ENCODE measurements at places on chromosomes 11 and 22.

- DNase-seq, result no peak
These were observed 41.9 kb upstream of the WNT11 start for GRCh38 chr11:76248210-76248609.

- DNase-seq, result no peak
These were observed 312.3 kb downstream of the CTTN start for GRCh38 chr11:70710601-70711000.

- DNase-seq, result no peak
These were observed 50.7 kb downstream of the SHISAL1 start for GRCh38 chr22:44261861-44262595.

DNA sequence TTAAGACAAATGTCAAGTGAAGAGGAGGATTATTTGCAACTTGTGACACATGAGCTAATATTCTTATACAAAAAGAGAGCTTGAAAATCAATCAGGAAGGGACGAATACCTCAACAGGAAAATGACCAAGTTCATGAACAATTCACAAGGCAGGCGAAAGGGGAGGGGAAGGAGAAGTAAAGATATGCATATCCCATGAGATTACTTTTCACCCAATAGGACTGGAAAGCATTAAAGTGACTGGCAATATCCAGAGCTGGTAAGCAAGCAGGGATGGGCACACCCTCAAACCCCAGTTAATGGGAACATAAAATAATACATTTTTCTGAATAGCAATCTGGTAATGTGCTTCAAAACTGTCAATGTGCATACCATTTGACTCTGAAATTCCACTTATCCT, 129.5 kb downstream of the SLC1A2 start:
- DNase-seq, result no peak

GRCh38 chr11:62652161-62653006, 718 bp downstream of the INTS5 start:
- DNase-seq, result no peak

DNA sequence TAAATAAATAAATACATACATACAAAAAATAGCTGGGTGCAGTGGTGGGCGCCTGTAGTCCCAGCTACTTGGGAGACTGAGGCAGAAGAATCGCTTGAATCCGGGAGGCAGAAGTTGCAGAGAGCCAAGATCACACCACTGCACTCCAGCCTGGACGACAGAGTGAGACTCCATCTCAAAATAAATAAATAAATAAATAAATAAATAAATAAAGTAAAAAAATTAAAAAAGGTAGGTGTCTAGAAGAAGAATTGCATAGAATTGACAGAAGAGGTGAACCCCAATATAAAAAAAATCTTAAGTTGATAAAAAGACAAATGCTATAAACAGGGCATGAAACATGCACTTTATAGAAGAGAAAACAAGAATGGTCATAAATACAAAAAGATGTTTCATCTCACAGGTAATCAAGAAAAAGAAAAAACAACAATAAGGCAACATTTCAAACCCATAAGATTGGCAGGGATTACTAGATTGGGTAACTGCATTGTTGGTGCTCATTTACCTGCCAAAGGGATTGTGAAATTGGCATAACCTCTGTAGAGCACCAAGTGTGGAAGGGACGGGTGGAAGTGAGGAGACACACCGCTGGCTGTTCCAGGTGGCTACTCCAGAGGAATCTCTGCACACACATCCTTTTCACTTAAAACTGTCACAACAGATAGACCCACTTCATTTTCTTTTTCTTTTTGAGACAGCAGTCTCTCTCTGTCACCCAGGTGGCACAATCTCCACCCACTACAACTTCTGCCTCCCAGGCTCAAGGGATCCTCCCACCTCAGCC, 44.7 kb downstream of the NF2 start:
- DNase-seq, result no peak

DNA sequence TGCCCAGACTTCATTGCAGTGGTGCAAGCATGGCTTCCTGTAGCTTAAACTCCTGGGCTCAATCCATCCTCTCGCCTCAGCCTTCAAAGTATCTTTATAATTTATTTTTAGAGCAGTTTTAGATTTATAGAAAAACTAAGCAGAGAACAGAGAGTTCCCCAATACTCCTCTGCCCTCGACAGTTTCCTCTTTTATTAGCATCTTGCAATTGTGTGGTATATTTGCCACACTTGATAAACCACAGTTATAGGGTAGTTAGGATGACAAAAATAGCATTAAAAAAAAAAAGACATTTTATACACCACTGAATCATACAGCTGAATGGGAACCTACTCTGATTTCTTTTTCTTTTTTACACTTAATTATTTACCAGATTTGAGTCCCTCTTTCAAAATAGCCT, 31.2 kb downstream of the MS4A2 start:
- DNase-seq, result no peak
